ENCODE measurements at places on chromosomes 12 and 14.

DNA sequence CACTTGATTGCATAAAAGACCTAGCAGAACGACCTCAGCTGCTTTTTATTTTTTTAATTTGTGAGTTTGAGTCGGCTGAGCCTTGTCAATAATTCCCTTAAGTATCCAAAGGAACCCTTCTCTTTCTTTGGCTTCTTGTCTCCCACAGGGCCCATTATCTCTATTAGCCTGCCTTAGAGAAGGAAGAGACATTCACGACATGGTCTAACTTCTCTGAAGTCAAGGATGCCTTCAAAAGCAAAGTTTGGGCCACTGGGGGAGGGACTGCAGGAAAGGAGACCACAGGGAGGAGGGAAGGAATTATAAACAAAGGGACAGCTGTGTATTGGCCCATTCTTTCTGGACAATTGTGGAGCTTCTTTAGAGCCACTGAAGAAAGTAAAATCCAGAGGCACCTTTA lies 126.4 kb downstream of the BRMS1L start:
- no peak for DNase-seq

- no peak for DNase-seq
These were observed 137.1 kb downstream of the BRMS1L start for GRCh38 chr14:35963209-35963608.

DNA sequence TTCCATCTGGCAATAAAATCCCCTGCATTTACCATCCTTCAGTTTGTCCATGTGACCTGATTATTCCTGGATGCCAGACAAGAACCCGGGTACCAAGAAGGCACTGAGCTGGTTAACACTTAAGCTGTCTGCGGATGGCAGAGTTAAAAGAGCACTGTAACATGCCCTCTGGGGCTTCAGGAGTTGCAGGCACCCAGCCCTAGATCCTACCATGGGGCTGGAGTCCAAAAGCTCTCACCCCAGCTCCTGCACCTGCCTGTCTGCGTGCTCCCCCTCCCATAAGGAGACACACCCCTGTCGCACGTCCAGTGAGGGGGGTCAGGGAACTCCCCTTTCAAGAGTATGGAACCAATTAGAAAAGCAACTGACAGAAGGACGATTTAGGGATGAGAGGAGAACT lies 14.6 kb upstream of the FBXO34 start:
- no peak for DNase-seq

DNA sequence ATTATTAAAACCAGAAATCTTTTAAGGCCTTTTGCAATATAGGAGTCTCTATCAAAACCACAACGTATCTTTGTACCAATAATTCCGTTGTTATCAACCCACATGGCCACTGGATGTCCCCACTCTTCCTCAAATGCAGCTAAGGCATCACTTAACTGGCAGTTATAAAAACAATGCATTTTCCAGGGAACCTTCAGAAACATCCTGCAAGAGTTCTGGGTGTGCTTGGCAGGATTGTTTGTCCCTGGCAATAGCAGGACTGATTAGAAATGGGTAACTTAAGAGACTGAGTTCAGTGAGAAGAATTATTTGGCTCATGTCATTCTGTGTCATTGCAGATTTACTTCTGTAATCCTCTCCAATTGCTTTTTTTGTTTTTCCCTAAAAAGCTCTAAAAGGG lies 112.0 kb downstream of the SLC15A5 start:
- DNase-seq: peak; percentile 67

- peak; percentile 96 for DNase-seq
These were observed 9.3 kb downstream of the GRIP1 start for GRCh38 chr12:66669541-66669940.

DNA sequence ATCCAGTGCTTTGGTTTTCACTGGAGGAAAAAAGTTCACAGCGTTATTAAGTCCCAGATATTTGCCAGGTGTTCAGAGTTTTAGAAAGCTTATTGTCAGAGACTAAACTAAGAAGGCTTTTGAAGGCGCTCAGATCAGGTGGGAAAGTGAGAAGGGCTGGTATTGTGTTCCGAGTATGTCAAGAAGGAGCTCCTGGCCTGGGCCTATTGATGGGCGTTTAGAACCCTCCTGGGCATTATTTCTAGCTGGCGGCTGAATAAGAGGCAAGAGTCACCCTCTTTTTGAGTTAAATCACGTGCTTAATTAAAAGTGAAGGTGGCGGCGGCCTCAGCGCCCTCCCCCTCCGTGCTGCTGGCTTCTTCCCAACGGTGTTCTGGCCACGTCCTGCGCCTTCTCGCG lies 20.9 kb upstream of the GNS start:
- peak; percentile 43 for DNase-seq

GRCh38 chr12:60308366-60308991 lies 712.6 kb downstream of the SLC16A7 start:
- DNase-seq: no peak

DNA sequence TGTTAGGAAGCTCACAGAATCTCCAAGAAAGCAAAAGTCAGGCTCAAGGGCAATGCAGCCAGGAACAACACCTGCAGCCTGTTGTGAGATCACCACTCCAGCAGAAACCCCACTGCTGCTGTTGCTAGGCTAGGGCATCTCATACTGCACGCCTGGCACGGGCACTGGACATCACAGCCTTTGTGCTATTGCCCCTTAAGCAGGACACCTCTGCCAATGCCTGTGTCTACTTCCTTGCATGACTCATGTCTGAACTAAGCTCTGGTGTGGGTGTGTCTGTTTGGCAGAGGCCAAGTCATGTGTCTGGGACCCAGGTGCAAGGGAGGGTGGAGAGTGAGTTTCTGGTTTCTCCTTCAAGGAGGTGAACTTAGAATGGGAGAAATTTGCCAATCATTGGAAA lies 10.0 kb upstream of the DDX47 start:
- peak; percentile 91 for DNase-seq

DNA sequence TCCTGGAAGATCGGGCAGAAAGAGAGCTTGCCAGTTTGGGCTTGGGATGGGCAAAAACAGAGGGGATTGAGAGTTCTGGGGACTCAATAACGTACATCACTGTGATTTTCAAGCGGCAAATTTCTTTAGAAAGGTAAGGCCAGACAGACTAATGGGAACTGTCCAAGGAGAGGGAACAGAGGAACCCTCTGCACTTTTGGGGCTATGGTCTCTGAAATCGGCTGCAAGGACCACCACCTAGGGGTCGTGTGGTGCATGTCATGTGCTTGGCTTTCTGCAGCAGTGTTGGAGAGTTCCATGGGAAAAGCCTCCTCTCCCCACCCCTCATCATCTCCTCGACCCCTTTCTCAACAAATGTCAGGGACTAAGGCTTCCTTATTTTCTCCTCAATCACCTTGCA lies 79.6 kb downstream of the PPM1A start:
- no peak for DNase-seq

- DNase-seq: no peak
These were observed 154.3 kb upstream of the GSC start for GRCh38 chr14:94924189-94924588.

- no peak for DNase-seq
These were observed 1.5 kb downstream of the CAPRIN2 start for GRCh38 chr12:30753233-30753632.

- DNase-seq: no peak
These were observed 9.4 kb downstream of the GCH1 start for GRCh38 chr14:54893151-54893760.

- no peak for DNase-seq
These were observed 409.5 kb upstream of the LMO3 start for GRCh38 chr12:17015501-17015900.

DNA sequence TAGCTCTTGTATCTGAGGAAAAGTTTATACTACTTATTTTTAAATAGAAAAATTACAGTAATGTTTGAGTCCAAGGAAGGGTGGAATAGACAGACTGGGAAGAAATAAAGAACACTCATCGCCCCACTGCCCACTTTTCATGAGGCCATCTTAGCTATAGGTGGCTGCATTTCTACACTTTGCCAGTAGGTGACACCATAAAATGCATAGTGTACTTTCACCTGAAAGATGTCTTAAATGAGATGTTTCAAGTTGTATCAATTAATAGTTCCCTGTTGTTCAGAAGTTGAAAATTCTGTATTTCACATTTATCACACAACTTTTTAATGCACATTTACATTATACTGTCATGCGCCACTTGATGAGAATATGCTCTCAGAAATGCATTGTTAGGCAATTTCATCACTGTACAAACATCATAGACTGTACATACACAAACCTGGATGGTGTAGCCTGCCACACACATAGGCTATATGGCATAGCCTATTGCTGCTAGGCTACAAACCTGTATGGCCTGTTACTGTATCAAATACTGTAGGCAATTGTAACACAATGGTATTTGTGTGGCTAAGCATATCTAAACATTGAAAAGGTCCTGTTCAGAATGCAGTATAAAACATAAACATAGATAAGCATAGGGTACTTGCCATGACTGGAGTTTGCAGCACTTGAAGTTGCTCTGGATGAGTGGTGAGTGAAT lies 27.6 kb downstream of the PMCH start:
- no peak for DNase-seq

DNA sequence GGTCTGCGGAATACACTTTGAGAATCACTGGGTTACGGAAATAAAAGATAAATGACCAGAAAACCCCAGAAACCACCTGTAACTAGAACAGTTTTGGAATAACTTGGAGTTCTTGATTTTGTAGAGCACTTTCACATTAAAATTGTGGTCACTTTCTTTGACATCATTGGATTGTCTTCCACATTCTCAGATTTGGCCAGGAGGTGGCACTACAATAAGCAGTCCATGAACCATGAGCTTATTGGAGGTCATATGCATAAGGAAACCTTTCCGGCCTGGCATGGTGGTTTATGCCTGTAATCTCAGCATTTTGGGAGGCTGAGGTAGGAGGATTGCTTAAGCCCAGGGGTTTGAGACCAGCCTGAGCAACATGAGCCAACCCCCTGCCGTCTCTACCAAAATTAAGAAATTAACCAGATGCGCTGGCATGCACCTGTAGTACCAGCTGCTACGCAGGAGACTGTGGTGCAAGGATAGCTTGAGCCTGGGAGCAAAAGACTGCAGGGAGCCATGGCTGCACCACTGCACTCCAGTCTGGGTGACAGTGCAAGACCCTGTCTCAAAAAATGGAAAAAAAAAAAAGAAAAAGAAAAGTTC lies 107.7 kb upstream of the CAND1 start:
- no peak for DNase-seq

DNA sequence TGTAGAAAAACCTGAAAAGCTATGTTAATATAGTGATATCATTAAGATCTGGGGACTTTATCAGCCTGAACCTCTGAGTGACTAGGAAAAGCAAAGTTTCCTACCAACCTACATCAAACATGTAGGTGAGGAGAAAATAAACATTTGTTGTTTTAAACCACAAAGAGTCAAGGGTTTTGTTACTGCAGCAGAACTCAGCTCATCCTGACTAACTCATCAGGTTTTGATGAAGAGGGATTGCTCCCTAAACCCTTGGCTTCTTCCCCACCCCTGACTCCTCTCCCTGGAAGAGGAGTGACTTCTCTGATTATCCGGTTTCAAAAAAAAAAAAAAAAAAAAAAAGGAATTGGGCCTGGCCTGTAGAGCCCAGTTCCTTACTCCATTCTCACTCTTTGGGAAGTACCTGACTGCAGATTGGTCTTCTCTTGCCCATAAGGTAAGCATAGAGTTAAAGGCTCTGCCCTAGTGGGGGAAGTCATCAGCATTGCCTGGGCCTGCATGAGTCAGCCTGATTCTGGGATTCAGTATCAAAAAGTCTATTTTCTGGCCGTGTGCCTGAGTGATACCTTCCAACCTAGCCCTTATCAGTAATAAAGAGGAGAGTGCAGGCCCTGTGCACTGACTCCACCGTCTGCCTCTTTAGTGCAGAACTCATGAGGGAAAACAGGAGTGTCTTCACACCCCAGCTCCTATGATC lies 16.9 kb downstream of the BDKRB1 start:
- DNase-seq: no peak

- no peak for DNase-seq
These were observed 635 bp downstream of the LTA4H start for GRCh38 chr12:96034621-96035282.

- DNase-seq: no peak
These were observed 77.4 kb downstream of the BBS10 start for GRCh38 chr12:76270657-76271358.

DNA sequence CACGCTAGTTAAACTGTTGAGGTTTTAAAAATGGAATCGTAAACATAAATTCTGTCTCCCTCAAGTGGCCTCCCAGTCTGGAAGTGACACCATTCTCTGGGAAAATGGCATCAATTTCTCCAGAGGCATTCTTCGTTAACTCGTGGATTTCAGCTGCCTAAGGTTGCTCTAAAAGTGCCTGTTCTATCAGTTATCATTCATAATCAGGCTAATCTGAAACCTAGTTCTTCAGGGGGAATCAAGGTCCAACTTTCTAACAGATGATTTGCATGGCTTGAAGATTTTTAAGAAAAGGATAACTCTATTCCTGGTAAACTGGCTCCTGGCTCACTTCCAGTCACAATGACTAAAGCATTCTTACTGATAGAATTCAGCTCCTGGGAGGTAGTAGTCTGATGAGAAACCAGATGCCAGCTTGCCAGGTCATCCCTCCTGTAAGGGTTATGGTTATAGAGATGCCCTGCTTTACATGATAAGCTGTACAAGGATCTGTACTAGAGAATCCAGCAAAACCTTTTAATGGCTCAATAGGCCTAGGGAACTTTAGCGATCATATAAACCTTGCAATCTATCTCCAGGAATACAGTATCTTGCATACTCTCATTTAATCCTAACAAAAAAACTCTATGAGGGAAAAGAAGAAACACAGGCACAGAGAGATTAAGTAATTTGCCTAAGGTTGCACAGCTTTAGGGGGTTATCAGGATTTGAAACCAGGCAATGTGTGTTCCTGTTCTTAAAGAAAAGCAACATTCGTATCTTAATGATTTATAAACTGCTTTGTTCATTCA lies 1.5 kb downstream of the L3HYPDH start:
- peak; percentile 1 for DNase-seq

All from DMS153 (cell line).